CD4-positive, alpha-beta T cell treated with Interleukin-4 for 4 hours (primary cell): ENCODE measurements at places on chromosomes 12 and 14.

- no peak for DNase-seq
Measured at GRCh38 chr12:64010069-64010686, 165.7 kb downstream of the SRGAP1 start.

DNA sequence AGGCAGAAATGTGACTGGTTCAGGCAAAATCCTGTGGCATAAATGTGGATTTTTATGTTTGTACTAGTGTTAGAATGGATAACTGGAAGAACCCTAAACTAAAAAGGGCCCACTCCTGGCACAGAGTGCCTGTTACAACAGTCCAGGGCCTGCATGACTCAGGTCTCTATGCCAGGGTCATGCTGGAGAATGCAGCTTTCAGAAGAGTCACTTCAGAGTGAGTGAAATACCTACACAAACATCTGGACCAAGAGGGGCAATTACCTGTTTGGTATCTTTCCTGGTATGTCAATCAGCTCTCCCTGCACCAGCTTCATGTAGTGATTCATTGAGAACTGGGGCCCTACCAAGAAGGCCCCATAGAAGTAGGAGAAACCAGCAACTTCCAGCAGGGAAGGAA is 10.0 kb downstream of the EMG1 start:
- DNase-seq = no peak

GRCh38 chr14:70282666-70283065 is 76.8 kb downstream of the COX16 start:
- DNase-seq = no peak

GRCh38 chr12:28369483-28369882 is 179.2 kb downstream of the CCDC91 start:
- DNase-seq = no peak

GRCh38 chr12:58425481-58426392 is 484.4 kb downstream of the ATP23 start:
- peak; percentile 4 for DNase-seq

GRCh38 chr12:26666286-26666685 is 166.7 kb downstream of the ITPR2 start:
- no peak for DNase-seq

DNA sequence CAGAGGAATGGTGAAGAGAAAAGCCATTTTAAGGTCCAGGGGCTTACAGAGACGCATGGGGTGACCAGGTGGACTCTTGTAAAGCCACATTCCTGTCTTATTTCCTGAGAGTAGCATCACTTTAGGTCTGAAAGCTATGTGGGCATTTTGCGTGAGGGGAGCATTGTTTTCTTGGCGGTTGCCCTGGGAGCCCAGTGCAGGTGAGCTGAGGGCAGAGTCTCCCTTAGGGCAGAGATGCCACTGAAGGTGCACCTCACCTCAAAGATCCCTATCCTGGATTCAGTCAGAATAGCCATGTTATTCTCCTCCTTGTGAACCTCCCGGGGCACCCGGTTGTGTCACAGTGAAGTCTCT is 12.4 kb downstream of the GLRX5 start:
- no peak for DNase-seq

DNA sequence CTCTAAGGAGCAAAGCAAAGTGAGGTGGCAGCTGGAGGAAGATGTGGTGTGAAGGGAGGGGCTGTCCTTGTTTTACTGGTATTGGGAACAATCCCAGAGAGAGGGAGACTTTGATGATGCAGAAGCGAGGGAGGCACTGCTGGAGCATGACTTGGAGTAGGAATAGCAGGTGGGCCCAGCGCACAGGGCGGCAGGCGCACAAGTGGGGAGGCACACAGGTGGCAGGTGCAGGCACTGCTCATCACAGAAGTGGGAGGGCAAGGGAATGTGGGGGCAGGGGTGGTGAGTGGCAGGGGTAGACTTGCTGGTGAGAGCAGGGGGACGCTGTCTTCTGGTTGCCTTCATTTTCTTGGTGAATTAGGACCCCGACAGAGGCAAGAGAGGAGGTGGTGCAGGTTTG is 11.5 kb upstream of the IFI27 start:
- no peak for DNase-seq

GRCh38 chr12:124153392-124153791 is 141.5 kb upstream of the RFLNA start:
- no peak for DNase-seq

- no peak for DNase-seq
Measured at GRCh38 chr12:56670836-56671235, 17.2 kb downstream of the PTGES3 start.

DNA sequence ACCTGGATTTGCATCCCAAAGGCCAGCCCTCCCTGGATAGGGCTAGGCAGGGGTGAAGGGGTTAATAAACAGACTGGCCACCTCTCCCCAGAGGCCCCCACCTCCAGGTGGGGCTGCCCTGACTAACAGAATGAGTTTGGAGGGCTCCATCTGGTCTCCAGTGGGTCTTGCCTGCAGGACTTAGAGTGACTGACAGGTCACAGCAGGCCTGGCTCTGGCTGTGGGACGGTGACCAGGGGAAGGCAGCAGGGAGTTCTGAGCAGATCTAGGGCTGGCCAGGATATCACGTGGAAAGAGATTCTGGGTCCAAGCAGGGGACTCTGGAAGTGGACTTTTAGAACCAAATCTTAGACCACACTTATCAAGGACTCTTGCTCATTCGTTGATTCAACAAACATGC is 40.9 kb upstream of the LHX5 start:
- DNase-seq = no peak

DNA sequence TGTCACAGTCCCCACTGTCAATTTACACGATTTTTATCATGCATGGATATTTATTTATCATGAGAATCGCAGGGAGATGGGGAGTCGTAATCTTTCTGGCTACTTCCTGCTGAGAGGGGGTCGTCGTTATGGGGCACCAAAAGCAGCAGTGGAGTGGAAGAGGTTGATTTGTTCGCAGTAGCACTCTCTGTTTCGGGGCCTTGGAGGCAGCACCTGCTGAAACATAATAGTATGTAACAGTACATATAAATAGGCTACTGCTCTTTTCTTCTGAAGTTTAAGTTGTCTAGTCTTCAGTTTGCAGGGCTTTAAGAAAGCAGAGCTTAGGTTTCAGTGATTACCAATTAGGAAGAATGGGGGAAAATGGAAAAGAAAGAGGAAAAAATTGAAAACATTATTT is 3.8 kb downstream of the SOAT2 start:
- DNase-seq = no peak

GRCh38 chr12:125454786-125455480 is 389.7 kb downstream of the AACS start:
- DNase-seq = no peak

DNA sequence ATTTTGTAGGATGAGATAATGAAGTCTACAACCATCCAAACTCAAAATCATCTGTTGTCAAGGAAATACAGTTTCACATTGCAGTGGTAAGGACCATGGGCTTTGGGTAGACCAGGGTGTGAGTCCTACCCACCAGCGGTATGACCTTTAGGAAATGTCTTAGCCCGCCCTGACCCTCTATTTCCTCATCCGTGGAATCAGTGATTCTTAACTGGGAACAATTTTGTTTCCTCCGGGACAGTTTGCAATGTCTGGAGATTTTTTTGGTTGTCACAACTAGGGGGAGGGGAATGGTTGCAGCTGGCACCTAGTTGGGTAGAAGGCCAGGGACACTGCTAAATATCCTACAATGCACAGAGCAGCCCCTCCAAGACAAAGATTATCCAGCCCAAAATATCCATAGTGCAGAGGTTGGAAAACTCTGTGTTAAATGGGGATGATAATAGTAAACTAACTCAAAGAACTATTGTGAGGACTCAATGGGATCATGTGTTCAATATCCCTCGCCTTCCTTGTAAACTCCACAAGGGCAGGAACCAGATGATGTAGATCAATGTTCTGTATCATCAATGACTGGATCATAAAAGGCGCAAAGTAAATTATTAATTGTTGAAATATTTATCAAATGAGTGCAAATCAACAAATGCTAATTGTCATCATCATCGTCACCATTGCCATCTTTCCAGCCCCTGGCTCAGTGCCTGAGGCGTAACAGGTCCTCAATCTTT is 15.7 kb upstream of the IFT81 start:
- no peak for DNase-seq

DNA sequence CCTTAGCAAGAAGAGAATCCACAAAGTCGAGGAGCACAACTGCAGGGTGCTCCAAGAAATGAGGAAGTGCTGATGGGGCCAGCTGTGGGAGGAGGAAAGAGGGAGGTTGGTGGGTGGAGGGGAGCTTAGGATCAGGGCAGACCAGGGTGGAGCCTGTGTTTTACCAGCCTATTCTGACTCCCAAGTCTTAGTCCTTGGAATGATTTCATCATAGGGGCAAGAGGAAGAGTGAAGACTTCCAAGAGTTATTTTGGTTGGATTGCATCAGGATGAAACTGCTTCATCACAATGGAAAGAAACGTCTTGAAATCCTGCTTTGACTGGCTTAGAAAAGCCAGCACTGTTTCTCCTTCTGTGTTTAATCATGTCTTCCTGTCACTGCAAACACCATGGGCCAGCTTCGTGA is 194.0 kb downstream of the DPF3 start:
- DNase-seq = no peak

DNA sequence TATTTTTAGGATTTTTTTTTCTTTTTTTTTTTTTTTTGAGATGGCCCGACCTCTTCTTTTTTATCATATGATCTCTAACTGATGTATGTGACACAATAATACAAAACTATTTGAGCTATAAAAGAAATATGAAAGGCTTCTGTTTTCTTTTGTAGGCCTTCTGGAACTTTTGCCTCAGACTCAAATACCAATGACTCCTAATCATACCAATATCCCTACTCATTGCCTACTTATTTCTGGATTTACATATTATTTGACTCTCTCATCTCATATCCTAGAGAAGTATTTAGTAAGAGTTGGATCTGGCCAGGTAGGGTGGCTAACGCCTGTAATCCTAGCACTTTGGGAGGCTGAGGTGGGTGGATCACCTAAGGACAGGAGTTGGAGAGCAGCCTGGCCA is 12.7 kb upstream of the WDR89 start:
- no peak for DNase-seq

- no peak for DNase-seq
Measured at GRCh38 chr12:19915392-19916195, 452.7 kb upstream of the PDE3A start.
